Naive thymus-derived CD8-positive, alpha-beta T cell (primary cell): ENCODE measurements at places on chromosomes 5 and 9.

GRCh38 chr5:150066436-150066835 lies 19.9 kb downstream of the CSF1R start:
- H3K4me1 ChIP-seq, result peaks cover 13% of the 10 kb centered on the region
- peak; percentile 32 for DNase-seq
- H3K4me3 ChIP-seq, result no peak overlapping the region
- H3K27ac ChIP-seq, result no peak overlapping the region

GRCh38 chr5:132454361-132454760 lies 36.2 kb downstream of the IRF1 start:
- peaks cover 40% of the 10 kb centered on the region for H3K36me3 ChIP-seq
- H3K27me3 ChIP-seq, result no peaks in the 10 kb centered on the region
- H3K4me1 ChIP-seq, result peaks cover 90% of the 10 kb centered on the region
- DNase-seq, result no peak
- peak overlapping the region; percentile 98 for H3K27ac ChIP-seq

DNA sequence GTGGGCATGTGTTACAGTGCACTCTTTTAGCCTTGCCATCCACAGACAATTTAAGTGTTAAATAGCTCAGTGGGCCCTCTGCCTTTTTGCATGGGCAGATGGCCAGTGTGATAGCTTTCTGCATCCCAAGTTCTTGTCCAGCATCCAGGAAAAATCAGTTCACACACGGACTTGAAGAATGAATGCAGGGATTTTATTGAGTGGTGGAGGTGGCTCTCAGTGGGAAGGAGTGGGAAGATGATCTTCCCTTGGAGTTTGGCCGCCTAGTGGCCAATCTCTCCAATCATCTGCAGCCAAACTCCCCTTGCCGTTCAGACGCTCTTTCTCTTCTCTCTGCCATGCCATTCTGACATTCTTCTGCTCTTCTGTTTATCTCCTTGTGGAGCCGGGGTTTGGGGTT lies 322.4 kb upstream of the GRAMD2B start:
- no peak overlapping the region for H3K4me3 ChIP-seq
- DNase-seq, result no peak
- no peaks in the 10 kb centered on the region for H3K4me1 ChIP-seq
- no peaks in the 10 kb centered on the region for H3K27me3 ChIP-seq
- peaks cover 3% of the 10 kb centered on the region for H3K36me3 ChIP-seq

GRCh38 chr5:94793816-94794198 lies 175.3 kb downstream of the SLF1 start:
- no peak overlapping the region for H3K4me3 ChIP-seq
- peaks cover 15% of the 10 kb centered on the region for H3K4me1 ChIP-seq
- H3K36me3 ChIP-seq, result no peaks in the 10 kb centered on the region
- peak overlapping the region; percentile 81 for H3K27ac ChIP-seq
- peaks cover under 1% of the 10 kb centered on the region for H3K27me3 ChIP-seq

DNA sequence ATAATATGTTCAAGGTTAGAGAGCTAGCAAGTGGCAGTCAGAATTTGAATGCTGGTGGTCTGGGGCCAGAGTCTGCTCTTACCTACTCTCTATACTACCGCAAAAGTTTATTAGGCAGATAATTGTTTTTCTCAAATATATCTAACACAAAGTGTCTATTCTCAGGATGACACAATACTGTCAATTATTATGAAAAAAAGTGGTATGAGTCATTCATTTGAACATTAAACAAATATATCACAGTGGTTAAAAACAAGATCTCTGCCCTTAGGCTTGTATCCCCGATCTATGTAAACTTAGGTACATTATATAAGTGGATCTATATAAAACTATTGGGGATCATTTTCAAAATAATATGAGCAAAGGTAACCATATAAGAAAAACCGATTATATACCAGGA lies 354.9 kb downstream of the CETN3 start:
- H3K27me3 ChIP-seq, result no peaks in the 10 kb centered on the region
- no peaks in the 10 kb centered on the region for H3K4me1 ChIP-seq
- H3K36me3 ChIP-seq, result no peaks in the 10 kb centered on the region
- DNase-seq, result no peak

DNA sequence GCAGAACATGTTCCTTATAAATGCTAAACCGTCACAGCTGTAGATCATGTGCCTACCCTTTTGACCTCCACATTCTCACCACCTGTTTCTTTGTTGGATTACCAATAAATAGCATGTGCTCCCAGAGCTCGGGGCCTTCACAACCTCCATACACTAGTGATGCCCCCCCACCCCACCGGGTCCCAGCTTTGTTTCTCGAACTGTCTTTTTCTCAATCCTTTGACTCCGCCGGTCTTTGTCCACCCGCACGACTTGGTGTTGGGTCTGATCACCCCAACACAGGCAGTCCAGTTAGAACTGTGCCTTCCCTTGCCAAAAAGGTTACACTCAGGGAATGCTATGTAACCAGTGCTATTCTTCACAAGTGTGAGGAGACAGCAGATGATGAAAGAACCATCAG lies 485.9 kb upstream of the C9orf72 start:
- no peak for DNase-seq
- no peak overlapping the region for H3K4me3 ChIP-seq
- no peak overlapping the region for H3K27ac ChIP-seq
- H3K27me3 ChIP-seq, result no peaks in the 10 kb centered on the region

- no peak overlapping the region for H3K27ac ChIP-seq
- no peak for DNase-seq
- no peaks in the 10 kb centered on the region for H3K27me3 ChIP-seq
- no peaks in the 10 kb centered on the region for H3K36me3 ChIP-seq
- H3K4me3 ChIP-seq, result no peak overlapping the region
Observed at GRCh38 chr9:125906893-125907292, 159.7 kb downstream of the PBX3 start.

DNA sequence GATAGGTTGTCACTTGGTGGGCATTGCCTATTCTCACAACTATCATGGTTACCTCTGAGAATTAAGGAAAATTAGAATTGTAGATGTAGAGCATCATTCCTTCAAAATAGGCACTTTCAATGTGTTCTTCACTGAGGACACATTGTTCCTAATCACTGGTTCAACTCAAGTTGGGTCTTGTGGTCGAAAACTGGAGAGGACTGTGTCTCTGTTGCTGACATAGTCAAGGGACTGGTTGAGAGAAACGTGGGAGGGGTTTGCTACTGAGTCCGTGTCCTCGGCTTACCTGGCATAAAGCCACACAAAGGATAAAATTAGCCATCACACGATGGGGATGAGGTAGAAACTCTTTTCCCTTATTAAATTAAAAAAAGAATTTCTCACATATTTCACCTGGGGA lies 205.9 kb upstream of the CD180 start:
- H3K27ac ChIP-seq, result no peak overlapping the region
- H3K4me3 ChIP-seq, result no peak overlapping the region
- H3K4me1 ChIP-seq, result no peaks in the 10 kb centered on the region
- no peaks in the 10 kb centered on the region for H3K36me3 ChIP-seq
- DNase-seq, result no peak

GRCh38 chr9:84067821-84068220 lies 87.2 kb downstream of the RMI1 start:
- H3K4me3 ChIP-seq, result no peak overlapping the region
- no peak for DNase-seq
- no peaks in the 10 kb centered on the region for H3K36me3 ChIP-seq
- peaks cover 8% of the 10 kb centered on the region for H3K27me3 ChIP-seq

GRCh38 chr5:135016861-135017290 lies 17.2 kb downstream of the PITX1 start:
- no peaks in the 10 kb centered on the region for H3K4me1 ChIP-seq
- no peaks in the 10 kb centered on the region for H3K27me3 ChIP-seq
- H3K4me3 ChIP-seq, result no peak overlapping the region

DNA sequence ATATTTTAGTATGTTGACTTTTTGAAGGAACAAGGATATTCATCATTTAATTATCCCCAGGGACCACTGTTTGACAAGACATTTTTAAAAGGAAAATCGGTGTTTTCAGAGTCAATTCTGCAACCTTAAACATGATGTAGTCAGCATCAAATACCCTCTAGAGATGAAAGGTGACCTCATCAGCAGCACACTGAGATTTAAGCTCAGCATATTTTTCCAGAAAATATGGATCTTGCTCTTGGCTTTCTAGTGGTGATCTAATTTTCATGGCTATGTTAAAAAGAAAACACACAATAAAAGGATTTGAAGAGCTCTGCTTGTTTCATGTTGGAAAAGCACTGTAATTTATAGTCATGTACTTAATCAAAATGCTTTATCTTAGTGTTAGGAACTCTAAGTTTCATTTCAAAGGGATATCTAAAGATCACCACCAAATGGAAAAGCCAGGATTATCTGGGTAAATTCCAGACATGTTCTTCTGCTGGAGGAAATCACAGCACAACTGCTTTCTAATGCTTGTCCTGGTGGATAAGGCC lies 487.2 kb downstream of the ENC1 start:
- no peak for DNase-seq
- no peaks in the 10 kb centered on the region for H3K36me3 ChIP-seq
- H3K27me3 ChIP-seq, result peaks cover 11% of the 10 kb centered on the region
- H3K4me1 ChIP-seq, result no peaks in the 10 kb centered on the region
- no peak overlapping the region for H3K4me3 ChIP-seq

DNA sequence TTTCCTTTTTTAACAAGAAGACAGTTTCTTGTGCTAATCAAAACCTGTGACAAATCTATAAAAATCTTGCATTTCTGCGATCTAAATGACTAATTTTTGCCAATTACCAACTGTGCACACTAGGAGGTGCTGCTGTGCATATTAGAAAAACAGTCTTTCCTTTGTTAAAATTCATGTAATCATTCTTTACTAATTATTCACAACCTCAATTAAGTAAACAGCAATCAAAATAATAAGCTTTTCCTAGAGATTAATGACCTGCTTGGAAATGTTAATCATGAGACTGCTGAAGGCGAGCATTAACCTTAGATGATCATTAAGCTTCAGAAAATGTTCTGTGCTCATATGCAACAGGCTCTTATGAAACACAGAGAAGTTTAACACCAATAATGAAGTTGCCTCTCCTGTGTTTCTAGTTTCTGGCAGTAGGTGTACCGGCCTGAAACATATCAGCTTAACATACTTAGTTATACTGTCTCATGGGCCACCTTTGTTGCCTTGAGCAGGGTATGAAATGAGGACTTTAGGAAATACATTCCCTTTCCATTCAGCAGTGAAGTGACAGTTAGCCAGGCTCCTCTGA lies 17.7 kb downstream of the RFESD start:
- DNase-seq, result peak; percentile 29
- H3K4me1 ChIP-seq, result no peaks in the 10 kb centered on the region
- no peaks in the 10 kb centered on the region for H3K36me3 ChIP-seq
- no peaks in the 10 kb centered on the region for H3K27me3 ChIP-seq
- H3K27ac ChIP-seq, result no peak overlapping the region

- H3K27me3 ChIP-seq, result peaks cover 12% of the 10 kb centered on the region
- H3K4me1 ChIP-seq, result no peaks in the 10 kb centered on the region
- no peaks in the 10 kb centered on the region for H3K36me3 ChIP-seq
- no peak overlapping the region for H3K27ac ChIP-seq
- no peak overlapping the region for H3K4me3 ChIP-seq
- no peak for DNase-seq
Observed at GRCh38 chr5:116733991-116734975, 159.7 kb upstream of the SEMA6A start.

GRCh38 chr9:4721736-4722135 lies 19.3 kb downstream of the AK3 start:
- H3K36me3 ChIP-seq, result no peaks in the 10 kb centered on the region
- DNase-seq, result no peak
- peaks cover 16% of the 10 kb centered on the region for H3K4me1 ChIP-seq
- H3K27me3 ChIP-seq, result no peaks in the 10 kb centered on the region
- H3K27ac ChIP-seq, result no peak overlapping the region
- no peak overlapping the region for H3K4me3 ChIP-seq

DNA sequence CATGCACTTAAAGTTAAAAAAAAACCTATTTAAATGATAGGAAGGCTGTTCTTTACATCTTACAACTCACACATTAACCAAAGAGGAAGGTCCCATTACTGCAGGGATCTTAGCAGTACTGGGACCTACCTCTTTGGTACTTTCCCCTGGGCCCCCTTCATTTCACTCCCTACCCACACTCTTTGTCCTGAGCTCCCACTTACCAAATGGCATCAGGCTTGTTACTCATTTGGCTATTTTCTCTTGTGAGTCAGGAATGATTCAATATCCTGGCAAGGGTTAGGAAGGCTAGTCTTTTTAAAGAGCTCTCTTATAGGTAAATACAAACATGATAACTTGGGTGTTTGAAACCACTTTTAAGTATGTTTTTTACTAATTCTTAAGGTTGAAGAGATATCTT lies 117.4 kb upstream of the ELL2 start:
- DNase-seq, result no peak
- H3K4me1 ChIP-seq, result no peaks in the 10 kb centered on the region
- no peaks in the 10 kb centered on the region for H3K36me3 ChIP-seq
- H3K27me3 ChIP-seq, result peaks cover 7% of the 10 kb centered on the region

- H3K27me3 ChIP-seq, result no peaks in the 10 kb centered on the region
- H3K4me3 ChIP-seq, result no peak overlapping the region
- no peak for DNase-seq
- H3K27ac ChIP-seq, result no peak overlapping the region
- H3K4me1 ChIP-seq, result no peaks in the 10 kb centered on the region
Observed at GRCh38 chr9:92494856-92495255, 12.6 kb upstream of the ASPN start.

DNA sequence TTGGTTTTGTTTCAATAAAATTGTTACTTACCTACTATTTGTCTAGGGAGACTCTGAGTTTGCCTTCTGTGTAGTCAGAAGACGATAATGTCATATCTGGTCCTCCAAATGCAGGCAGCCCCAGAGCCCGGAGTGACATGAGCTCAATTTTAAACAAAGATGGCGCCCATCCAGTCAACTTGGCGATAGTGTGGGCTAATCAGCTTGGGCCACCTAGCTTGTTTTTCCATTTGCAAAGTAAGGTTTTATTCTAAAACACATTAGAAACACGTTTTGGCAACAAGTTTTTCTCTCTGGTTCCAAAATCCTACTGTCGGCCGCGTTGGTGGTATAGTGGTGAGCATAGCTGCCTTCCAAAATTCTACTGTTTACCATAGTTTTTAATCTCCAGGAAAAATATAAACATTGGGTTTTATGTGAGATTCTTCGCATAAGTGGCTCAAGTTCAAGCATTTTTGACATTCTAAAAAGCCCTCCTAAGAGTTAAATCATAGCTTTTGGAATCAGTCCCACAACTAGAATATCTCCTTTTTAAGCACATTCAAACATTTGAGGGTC lies 13.2 kb downstream of the TSC1 start:
- H3K27ac ChIP-seq, result no peak overlapping the region
- no peak overlapping the region for H3K4me3 ChIP-seq
- DNase-seq, result no peak
- no peaks in the 10 kb centered on the region for H3K4me1 ChIP-seq

GRCh38 chr5:94893412-94894135 lies 275.1 kb downstream of the SLF1 start:
- no peaks in the 10 kb centered on the region for H3K36me3 ChIP-seq
- H3K27me3 ChIP-seq, result no peaks in the 10 kb centered on the region
- no peak overlapping the region for H3K4me3 ChIP-seq
- H3K27ac ChIP-seq, result no peak overlapping the region

DNA sequence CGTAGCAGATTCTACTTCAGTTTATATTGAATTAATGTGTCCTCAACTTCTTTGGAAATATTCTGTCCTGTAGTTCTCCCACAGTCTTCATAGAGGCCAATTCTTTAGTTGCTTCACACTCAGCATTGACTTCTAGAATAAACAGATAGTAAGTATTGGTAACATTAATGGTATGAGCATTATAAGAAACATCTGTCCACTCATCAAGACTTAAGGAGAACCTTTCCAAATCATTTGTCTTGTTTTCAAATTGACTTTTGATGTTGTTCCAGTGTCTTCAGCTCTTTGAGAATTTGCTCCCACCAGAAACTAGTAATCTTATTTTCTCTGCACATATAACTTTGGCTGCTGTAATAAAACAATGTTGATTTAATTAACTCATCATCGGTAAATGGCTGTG lies 18.3 kb downstream of the RANBP17 start:
- H3K27me3 ChIP-seq, result peaks cover 11% of the 10 kb centered on the region
- H3K36me3 ChIP-seq, result no peaks in the 10 kb centered on the region
- no peak for DNase-seq
- no peak overlapping the region for H3K4me3 ChIP-seq
- H3K4me1 ChIP-seq, result no peaks in the 10 kb centered on the region
